ENCODE measurements at places on chromosomes 12 and 14.

DNA sequence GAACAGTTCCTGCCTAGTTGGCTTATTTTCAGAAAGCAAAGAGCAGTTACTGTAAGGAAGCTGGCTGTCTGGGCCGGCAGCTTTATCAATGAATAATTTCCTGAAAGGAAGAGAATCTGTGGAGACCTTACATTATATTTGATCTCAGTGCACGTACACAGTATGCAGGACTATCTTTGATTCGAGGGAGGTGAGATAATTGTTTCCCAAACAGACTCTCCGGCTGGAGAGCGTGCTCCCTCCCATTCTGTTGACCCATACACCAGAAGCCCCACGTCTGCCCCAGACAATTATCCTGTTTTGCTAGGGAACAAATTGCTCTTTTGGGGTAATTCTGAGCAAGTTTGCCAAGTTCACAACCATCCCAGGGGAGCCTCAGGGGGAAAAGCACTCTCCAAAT lies 1115.0 kb downstream of the VRK1 start:
- no peak for DNase-seq

DNA sequence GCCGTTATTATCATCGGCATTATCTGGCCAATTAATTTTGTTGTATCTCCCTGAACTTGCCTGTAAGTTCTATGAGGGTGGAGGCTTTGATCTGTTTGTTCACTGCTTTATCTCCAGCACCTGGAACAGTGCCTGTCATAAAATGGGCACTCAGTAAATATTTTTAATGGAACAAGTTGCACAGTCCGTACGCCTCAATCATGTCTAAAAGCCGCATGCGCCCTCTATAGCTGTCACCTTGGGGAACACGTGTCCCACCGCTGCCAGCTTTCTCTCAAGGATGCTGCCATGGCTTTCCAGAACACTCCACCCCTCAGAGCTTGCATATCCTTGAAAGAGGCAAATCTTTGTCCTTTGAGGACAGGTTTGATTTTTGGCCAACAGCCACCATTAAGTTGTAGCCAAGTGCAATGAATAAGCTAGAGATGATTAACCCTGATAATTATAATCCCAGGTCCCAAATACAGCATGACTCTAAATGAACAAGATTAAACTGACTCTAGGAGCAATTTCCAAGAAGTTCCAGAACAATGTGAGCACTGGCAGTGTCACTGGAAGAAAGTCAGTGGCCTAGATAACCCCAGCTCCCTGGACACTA lies 55.1 kb downstream of the ERH start:
- DNase-seq: no peak

GRCh38 chr12:16955083-16955657 lies 349.2 kb upstream of the LMO3 start:
- DNase-seq: no peak

- DNase-seq: no peak
Measured at GRCh38 chr14:26593357-26593756, 4.5 kb downstream of the NOVA1 start.

- no peak for DNase-seq
Measured at GRCh38 chr14:20658246-20658645, 16.8 kb upstream of the OR6S1 start.

- DNase-seq: no peak
Measured at GRCh38 chr12:2892246-2892645, 1.6 kb downstream of the TULP3 start.

DNA sequence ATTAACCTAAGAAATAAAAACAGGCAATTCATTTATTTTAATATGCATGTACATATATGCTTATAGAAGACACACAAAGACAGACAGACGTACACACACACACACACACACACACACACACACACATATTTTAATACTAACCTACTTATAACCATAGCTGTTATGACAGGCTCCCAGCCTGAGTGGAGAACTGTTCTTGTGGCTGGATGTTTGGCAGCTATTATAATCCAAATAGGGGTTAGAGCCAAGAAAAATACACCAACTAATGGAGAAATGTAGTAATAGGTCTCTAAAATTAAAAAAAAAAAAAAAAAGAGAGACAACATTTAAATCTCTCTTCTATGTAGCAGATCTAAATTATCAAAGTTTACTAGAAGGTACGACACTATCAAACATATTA lies 91.8 kb downstream of the SLC41A2 start:
- DNase-seq: no peak

DNA sequence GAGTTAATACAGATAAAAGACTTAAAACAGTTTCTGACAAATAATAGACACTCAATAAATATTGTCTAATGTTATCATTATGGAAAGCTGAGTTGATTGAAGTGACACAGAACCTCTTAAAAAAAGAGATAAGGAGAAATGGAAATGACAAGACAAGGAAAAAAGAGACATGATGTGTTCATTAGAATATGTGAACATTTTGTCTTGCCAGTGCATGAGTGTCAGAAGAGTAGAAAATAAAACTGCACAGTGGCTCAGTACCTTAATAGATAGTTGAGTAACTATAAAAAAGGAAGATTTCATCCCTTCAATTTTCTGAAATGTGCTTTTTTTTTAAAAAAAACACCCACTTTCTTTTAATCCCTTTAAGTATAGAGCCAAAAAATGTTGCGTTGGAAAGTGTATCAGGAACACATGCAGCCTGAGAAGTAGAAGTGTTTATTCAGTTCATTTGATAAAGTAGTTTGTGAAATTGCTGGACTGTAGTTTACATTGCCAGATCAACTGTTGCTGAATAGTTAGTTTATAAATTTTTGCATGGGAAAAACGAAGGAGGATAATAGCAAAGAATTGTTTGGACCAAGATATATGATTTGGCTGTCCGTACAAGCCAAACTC lies 56.6 kb upstream of the ACSS3 start:
- DNase-seq: no peak

DNA sequence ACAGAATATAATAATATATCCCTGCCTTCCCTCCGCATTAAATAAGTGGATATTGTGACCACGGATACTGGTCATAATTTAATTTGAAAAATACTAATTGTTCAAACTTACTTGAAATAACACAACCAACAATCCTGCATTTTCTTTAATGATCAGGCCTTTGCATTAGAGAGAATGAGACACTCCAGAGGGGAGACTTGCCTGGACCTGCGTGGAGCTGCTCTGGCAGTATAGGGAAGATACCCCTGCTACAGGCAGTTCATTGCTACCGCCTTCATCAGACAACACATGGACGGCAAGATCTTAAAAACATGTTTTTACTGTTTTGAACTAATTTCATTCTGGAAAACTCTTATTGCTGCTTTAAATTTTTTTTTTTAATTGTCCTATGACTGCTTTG lies 211.0 kb upstream of the FAR2 start:
- DNase-seq: no peak

- DNase-seq: no peak
Measured at GRCh38 chr12:117593815-117594400, 232.5 kb upstream of the NOS1 start.

GRCh38 chr14:59377991-59378601 lies 87.1 kb downstream of the GPR135 start:
- DNase-seq: no peak

GRCh38 chr12:79524507-79525148 lies 166.1 kb downstream of the PAWR start:
- DNase-seq: no peak

DNA sequence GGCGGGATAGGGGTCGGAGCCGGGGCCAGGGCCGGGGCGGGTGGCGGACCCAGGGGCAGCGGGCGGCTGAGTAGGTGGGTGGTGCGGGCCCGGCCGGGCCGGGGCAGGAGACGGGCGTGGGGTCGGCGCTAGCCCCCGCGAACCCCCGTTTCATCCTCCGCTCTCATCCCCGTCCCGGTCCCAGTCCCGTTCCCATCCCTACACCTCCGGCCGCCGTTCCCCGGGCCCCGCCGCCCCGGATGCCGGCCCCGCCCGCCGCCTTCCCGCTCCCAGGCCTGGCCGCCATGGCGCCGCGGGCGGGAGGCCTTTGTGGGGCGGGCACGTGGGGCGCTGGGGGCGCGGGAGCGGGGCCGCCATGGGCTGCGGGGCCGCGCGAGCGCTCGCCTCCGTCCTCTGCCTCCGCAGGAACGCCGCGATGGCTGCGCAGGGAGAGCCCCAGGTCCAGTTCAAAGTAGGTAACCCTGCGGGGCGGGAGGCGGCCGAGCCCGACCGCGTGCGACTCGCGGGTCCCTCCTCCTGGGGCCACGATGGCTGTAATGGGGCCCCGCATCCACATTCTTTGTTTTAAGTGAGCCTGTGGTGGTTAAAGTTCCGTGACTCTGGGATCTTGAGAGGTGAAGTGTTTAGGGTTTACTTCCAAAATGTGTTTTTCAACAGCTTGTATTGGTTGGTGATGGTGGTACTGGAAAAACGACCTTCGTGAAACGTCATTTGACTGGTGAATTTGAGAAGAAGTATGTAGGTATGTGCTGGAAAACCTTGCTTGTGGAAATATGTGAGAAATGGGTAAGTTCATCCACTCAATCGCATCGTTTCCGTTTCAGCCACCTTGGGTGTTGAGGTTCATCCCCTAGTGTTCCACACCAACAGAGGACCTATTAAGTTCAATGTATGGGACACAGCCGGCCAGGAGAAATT lies 572 bp downstream of the RAN start:
- no peak for DNase-seq

GRCh38 chr12:22974865-22975264 lies 349.9 kb downstream of the ETNK1 start:
- DNase-seq: no peak

- DNase-seq: no peak
Measured at GRCh38 chr12:19482036-19482435, 42.7 kb downstream of the AEBP2 start.

DNA sequence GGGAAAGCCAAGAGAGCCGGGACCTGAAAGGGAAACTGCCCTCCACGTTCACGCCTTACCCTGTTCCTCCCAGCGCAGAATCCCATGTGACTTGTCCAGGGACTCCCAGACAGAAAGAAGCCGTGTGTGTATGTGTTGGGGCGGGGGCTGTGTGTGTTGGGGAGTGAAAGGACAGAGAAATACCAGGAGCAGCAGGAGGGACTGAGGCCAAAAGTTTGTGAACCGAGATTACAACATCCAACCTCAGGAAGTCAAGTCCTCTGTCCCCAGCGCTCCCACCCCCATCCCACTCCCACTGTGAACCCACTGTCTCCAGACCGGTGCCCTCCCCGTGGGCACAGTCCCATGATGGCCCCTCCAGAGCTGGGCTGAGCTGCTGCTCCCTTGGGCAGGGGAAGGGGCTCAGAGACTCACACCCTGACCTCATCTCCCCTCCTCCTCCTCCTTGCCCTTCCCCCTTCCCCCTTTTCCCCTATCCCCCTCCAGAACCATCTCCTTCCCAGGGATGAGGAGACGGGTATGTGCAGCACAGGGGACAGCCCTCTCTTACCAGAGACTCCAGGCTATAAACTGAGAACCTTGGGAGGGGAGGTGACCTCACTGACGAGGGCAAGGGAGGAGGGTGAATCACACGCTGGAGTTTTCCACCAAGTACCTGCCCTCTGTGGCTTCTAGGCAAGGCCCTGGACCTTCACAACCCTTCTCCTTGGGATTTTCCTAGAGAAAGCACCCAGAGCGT lies at the start of gene SLC6A12:
Gene SLC6A12 (minus strand): TSS at position 155 of the 739 bp plus-strand sequence. CDS start 4,171 bp downstream, outside the sequence.
- no peak for DNase-seq

- DNase-seq: no peak
Measured at GRCh38 chr12:55629058-55629841, 7.4 kb upstream of the OR10P1 start.

GRCh38 chr14:87805315-87805723 lies 187.7 kb downstream of the GALC start:
- DNase-seq: no peak

DNA sequence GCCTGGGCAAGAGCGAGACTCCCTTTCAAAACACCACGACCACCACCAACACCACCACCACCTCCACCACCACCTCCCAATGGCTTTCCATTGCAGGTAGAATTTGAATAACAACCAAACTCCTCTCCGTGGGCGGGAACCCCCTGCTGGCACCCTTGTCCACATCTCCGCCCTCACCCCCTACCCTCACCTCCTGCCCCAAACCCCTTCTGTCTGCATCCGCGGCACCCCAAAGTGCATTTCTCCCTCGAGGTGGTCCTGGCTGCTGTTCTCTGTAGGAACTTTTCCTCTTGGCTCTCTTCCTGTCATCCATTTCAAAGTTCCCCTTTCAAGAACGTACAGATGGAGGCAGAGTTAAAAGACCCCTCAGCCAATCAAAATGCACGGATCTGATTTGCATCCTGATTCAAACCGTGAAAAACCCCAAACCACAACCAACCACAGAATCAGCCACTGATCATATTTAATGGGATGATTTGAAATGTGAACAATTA lies 3.8 kb downstream of the SDSL start:
- no peak for DNase-seq

- DNase-seq: no peak
Measured at GRCh38 chr14:53090853-53091252, 62.3 kb downstream of the DDHD1 start.
